BJ (cell line): ENCODE measurements at places on chromosomes 13 and 19.

GRCh38 chr13:64675255-64675892 lies 2554.8 kb downstream of the PCDH9 start:
- DNase-seq, result peak; percentile 39

GRCh38 chr13:28046981-28047380 lies 53.4 kb downstream of the FLT3 start:
- DNase-seq, result peak; percentile 45

- no peak for DNase-seq
These were observed 283.1 kb downstream of the TDRD3 start for GRCh38 chr13:60679928-60680694.

GRCh38 chr13:93847162-93847561 lies 620.6 kb downstream of the GPC6 start:
- DNase-seq, result peak; percentile 16

DNA sequence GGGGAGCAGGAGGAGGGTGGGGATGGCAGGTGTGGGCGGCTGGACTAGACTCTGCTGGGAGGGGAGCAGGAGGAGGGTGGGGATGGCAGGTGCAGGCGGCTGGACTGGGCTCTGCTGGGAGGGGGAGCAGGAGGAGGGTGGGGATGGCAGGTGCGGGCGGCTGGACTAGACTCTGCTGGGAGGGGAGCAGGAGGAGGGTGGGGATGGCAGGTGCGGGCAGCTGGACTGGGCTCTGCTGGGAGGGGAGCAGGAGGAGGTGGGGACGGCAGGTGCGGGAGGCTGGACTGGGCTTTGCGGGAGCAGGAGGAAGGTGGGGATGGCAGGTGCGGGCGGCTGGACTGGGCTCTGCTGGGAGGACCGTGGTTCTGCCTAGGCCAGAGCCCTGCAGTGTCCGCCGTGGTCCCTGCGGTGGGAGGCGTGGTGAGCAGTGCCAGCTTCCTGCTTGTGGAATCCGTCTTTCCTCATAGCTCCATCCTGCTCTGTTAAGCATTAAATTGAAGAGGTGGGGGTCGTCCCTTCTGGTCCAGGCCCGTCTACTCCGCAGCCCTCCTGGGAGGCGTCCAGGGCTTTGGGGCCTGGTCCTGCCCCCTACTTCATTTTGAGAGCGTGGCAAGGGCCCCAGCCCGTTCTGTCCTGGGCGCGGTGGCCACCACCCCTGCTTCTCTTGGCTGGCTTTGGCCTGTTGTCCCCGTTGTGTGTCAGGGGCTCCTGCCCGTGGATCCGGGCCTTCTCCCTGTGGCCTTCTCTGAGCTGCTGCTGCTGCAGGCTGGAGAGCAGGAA lies 4.7 kb downstream of the SPPL2B start:
- DNase-seq, result no peak

DNA sequence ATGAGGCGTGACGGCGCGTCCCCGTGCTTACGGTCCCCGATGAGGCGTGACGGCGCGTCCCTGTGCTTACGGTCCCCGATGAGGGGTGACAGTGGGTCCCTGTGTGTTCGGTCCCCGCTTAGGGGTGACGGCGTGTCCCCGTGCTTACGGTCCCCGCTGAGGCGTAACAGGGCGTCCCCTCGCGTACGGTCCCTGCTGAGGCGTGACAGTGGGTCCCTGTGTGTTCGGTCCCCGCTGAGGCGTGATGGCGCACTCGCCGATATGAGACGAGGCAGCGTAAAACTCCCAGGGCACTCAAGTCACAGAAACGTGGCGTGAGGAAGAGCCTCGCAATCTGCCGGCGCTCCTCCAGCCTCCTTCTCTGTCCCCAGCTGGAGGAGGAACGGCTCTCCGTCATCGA lies 20.9 kb downstream of the CFAP97D2 start:
- DNase-seq, result no peak

DNA sequence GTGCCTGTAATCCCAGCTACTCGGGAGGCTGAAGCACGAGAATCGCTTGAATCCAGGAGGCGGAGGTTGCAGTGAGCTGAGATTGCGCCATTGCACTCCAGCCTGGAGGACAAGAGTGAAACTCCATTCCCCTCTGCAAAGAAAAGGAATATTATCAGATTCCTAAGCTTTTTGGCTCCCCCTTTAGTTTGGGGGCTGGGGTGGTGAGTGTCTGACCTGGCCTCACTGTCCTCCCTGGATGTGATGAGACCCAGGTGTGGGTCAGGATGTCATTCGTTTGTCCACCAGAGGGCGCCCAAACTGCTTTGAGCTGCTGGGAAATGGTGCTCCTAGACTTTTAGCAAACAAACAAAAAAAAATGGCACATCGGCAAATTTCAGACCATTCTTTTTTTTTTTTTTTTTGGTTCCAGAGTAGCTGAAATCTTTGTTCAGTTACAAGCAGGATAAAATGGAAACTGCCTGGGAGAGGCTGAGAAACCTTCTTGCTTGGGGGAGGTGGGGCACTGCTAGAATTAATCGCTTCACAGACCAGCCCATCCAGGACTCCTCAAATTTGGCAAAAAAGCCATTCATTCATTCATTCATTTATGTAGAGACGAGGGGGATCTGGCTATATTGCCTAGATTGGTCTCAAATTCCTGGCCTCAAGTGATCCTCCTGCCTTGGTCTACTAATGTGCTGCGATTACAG lies 29.4 kb downstream of the SPC24 start:
- DNase-seq, result no peak

- no peak for DNase-seq
These were observed 158.0 kb downstream of the DLEU7 start for GRCh38 chr13:50685491-50685890.

- peak; percentile 8 for DNase-seq
These were observed 574.8 kb downstream of the IRS2 start for GRCh38 chr13:109211616-109212015.

GRCh38 chr13:103983948-103984347 lies 917.7 kb upstream of the SLC10A2 start:
- DNase-seq, result no peak

GRCh38 chr19:50311723-50312635 lies 17.2 kb downstream of the KCNC3 start:
- DNase-seq, result no peak

DNA sequence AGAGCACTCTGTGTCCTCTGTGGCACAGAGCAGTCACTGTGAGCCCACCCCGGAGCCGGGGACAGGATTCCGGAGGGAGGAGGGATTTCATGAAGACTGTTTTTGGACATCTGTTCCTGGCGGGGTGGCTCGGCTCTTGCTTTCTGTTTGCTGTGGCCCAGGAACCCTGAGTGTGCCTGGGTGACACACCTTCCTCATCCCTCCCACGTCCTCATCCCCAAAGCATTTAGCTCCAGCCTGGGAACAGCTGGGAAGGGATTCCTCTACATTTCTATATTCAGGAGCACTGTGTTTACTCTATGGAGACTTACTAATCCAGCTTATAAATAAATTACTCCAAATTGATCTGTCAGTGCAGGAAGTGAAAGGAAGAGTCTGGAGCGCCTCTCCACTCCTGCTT lies 97.8 kb upstream of the UBL3 start:
- no peak for DNase-seq

DNA sequence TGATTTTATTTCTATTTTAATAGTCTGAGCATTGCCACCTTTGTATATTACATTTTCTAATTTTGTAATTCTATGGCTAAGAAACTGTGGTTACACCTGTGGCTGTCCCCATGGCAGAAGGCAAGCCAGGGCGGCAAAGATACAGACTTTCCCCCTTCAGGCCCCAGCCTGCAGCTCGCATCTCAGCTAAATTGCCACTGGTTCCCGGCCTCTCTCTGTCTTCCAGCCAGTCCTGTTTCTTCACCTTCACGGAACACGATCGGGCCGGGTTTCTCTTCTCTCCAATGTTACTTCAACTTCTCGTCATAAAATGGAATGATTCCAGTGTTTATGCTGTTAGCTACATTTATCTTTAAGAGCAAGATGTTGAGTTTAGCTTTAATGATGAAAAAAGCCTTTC lies 124.5 kb upstream of the ZNF507 start:
- no peak for DNase-seq

GRCh38 chr19:45817725-45818301 lies 2.7 kb upstream of the RSPH6A start:
- DNase-seq, result no peak

GRCh38 chr19:49231389-49231788 lies 73.8 kb downstream of the TRPM4 start:
- no peak for DNase-seq

DNA sequence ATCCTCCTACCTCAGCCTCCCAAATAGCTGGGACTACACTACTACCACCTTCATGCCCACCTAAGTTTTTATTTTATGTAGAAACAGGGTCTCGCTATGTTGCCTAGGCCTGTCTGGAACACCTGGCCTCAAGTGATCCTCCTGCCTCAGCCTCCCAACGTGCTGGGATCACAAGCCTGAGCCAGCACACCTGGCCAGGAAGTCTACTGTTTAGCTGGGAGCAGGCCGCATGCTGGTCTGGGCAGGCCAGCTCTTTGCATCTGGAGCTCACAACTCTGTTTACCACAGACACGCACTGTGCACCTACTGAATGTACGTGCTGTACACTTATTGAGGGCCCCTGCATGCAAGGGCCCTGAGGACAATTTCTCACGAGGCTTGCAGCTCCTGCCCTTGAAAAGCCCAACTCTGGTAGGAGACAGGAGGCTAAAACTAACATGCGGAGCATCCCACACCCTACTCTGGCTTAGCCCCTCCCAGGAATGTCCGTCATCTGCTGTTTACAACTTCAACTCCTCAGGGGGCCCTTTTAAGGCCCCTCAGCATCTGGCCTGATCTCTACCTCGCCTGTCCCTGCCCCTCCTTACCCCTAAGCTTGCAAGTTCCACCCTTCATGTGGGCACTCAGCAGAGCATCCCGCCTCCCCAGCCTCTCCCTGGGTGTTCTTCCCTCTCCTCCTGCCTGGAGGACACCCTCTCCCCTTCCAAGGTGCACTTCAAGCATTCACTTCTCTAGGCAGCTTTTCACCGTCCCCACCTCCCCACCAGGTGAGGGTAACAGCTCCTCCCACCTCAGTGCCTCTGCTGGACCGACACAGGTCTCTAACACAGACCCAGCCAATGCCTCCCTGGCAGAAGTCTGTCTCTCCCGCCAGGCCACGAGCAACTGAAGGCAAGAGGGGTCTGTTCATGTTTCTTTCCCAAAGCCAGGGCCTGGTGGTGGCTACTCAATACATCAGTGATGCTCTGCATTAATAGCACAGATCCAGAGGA lies 114.2 kb upstream of the UQCRFS1 start:
- DNase-seq, result no peak

GRCh38 chr19:54955376-54955775 lies 8.0 kb upstream of the NLRP7 start:
- no peak for DNase-seq

DNA sequence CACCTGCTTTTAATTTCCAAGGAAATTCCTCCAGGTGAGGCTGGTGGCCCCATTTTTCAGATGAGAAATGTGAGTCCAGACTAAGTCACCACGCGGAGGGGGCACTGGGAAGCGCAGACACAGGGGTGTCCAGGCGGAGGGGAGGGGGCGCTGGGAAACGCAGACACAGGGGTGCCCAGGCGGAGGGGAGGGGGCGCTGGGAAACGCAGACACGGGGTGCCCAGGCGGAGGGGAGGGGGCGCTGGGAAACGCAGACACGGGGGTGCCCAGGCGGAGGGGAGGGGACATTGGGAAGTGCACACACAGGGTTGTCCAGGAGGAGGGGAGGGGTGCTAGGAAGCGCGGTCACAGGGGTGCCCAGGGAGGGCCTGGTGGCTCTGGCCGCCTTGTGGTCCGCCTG lies 3.5 kb downstream of the GRK1 start:
- DNase-seq, result no peak

- no peak for DNase-seq
These were observed 40.8 kb downstream of the CAPN12 start for GRCh38 chr19:38703509-38703908.

- DNase-seq, result no peak
These were observed 61.5 kb downstream of the GJA3 start for GRCh38 chr13:20099319-20099718.

DNA sequence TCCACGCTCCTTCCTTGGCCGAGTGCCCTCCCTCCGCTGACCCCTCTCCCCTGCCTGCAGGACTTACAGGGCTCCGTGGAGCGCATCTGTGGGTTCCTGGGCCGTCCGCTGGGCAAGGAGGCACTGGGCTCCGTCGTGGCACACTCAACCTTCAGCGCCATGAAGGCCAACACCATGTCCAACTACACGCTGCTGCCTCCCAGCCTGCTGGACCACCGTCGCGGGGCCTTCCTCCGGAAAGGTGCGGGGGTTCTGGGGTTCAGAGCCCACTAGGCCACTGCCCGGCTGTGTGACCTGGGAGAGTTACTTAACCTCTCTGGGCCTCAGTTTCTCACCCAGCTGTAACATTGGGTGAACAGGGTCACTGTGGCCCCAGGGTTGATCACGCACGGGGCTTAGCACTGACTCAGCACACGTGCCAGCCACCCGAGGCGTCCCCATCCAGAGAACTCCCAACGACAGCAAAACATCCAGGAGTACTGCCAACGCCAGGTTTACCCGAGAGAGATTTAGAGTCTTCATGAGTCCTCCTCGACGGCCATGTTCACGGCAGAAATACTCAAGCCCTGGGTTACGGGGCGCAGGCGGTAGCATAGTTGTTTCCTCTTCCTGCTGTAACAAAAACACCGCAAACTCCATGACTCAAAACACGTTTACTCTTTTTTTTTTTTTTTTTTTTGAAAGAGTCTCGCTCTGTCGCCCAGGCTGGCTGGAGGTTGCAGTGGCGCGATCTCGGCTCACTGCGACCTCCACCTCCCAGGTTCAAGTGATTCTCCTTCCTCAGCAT lies 9.7 kb upstream of the SPACA4 start:
- DNase-seq, result no peak
